Neural progenitor cell (in vitro differentiated cells): ENCODE measurements at places on chromosomes 1 and 21. TPM values are rescaled to one million over a fixed set of nuclear protein-coding genes. Genes with fewer than 3 reads are reported as not detected.

CACNA1S gene
- total RNA-seq, result 0.11 and 0.12 TPM in 2 replicates

IFFO2 gene
- 0.65 and 1.5 TPM in 2 replicates for total RNA-seq

- DNase-seq, result no peak
- no peaks in the 10 kb centered on the region for H3K27me3 ChIP-seq
- H3K36me3 ChIP-seq, result no peaks in the 10 kb centered on the region
- no peak overlapping the region for H3K27ac ChIP-seq
Measured at GRCh38 chr1:231983588-231984193, 357.1 kb downstream of the DISC1 start.

- no peak for DNase-seq
- H3K4me3 ChIP-seq, result no peak overlapping the region
- no peak overlapping the region for H3K27ac ChIP-seq
- peaks cover 7% of the 10 kb centered on the region for H3K4me1 ChIP-seq
- H3K36me3 ChIP-seq, result no peaks in the 10 kb centered on the region
Measured at GRCh38 chr1:114008480-114008941, 29.2 kb downstream of the OLFML3 start.

DNA sequence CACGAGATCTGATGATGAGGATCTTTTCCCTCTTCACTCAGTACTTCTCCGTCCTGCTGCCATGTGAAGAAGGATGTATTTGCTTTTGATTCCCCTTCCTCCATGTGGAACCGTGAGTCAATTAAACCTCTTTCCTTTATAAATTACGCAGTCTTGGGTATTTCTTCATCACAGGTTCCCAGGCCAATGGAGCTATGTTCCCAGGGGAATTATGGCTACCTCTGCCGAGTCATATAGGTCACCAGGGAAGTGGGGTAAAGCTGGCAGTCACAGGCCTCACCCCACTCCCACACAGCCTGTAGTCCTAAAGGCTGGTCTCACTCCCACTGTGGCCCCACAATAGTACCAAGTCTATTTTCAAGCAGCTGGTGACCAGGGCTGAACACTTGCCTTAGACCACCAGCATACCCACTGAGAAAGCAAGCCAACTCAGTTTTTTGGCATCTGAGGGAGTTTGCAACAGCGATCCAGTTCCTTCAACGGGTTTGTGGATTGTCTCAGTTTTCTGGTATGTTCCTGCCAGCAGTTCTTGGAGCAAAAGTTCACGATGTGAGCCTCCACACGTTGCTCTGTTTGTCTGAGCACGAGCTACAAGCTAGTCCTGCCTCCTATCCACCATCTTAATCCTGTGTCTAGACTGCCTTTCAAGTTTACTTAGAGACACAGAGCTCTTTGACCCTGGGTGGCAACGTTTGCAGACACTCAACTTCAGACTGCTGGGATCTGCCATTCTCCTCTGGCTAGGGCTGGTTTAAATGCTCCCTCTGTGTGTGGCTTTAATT, 104.5 kb downstream of the CENPF start:
- no peaks in the 10 kb centered on the region for H3K27me3 ChIP-seq
- H3K27ac ChIP-seq, result no peak overlapping the region
- H3K36me3 ChIP-seq, result no peaks in the 10 kb centered on the region
- no peak overlapping the region for H3K4me3 ChIP-seq

NBPF10 gene
- 0.71 TPM in 2 replicates for total RNA-seq

DNA sequence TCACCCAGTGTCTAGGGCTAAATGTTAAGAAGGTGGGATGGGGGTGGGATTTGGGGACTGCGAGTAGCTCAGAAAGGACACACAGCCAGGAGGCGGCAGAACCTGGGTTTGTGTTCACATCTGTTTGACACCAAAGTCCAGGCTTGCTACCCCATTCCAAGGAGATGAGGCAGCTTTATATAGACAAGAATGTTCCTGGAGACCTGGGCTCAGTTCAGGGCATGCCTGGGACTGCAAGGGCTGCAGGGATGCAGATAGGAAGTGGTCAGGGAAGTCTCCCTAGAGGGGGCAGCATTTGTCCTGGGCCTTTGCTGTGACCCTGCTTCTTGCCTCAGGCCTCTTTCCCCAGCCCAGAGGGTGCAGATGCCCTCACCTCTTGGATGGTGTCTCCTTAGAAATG, 16.3 kb downstream of the PADI3 start:
- no peaks in the 10 kb centered on the region for H3K27me3 ChIP-seq
- no peaks in the 10 kb centered on the region for H3K4me1 ChIP-seq
- H3K27ac ChIP-seq, result no peak overlapping the region
- peak; percentile 48 for DNase-seq
- no peaks in the 10 kb centered on the region for H3K36me3 ChIP-seq

DNA sequence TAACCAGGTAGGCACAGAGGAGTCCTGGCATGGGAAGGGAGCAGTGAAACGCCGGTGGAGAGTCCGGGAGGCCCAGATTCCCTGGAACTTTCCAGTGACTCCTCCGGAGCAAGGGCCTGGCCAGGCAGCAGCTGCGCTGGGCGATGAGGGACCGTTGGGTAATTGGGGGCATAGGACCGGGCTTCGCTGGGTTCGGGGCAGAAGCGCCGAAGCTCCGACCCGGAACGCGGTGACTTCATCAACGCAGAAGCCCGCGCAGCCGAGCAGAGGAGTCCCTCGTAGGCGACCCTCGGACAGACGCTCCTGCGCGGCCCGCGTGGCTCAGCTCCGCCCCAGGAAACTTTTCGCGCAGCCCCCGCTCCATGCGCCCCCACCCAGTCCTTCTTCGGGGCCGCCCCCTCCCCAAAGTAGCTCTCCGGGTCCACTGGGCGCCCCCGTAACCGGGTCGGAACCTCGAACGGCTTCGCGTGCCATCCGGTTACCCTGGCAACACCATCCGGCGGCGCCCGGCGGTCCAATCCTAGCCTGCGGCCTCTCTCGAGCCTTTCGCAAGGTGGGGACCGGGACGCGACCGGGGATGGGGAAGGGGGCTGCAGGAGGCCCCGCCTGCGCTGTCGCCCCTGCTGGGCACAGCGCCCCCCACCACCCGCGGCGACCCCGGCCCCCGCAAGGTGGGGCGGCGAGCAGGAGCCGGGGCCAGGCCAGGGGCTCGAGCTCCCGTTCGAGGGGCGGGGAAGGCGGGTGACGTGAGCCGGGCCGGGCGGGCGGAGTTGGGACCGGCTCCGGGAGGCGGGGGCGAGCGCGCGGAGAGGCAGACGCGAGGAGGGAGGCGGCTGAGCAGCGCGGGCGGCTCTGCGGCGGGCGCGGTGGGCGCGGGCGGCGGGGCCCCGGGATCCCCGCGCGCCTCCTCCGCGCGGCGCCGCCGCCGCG, at the start of gene AJAP1:
AJAP1 (plus strand) TSS at position 814 of the 930 bp plus-strand sequence. CDS start 817 bp downstream, outside the sequence.
- H3K36me3 ChIP-seq, result no peaks in the 10 kb centered on the region
- no peak within 1 kb of the TSS for H3K27ac ChIP-seq
